ENCODE measurements at places on chromosomes 7 and 10. TPM values are rescaled to one million over a fixed set of nuclear protein-coding genes. Genes with fewer than 3 reads are reported as not detected.

The C7orf33 gene
- not detected for total RNA-seq

The MPP7 gene
- total RNA-seq: 36.8 TPM

- no peak for DNase-seq
- H3K36me3 ChIP-seq: no peaks in the 10 kb centered on the region
- H3K4me1 ChIP-seq: peaks cover 5% of the 10 kb centered on the region
- no peak overlapping the region for H3K27ac ChIP-seq
These were observed 239.9 kb downstream of the CSTF2T start for GRCh38 chr10:51459476-51459875.

DNA sequence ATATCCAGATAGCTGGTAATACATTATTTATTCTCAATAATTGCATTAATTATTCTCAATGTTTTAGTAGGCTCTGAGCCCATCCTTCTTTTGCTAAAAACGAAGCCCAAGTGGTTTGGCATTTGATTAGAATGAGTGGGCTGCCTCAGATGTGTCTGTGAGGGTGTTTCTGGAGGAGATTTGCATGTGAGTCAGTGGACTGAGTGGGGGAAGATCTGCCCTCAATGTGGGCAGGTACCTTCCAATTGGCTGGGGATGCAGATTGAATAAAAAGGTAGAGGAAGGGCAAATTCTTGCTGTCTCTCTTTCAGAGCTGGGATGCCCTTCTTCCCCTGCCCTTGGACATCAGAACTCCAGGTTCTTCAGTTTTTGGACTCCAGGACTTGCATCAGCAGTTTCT, 290.6 kb upstream of the SMIM30 start:
- H3K4me3 ChIP-seq: no peak overlapping the region
- no peaks in the 10 kb centered on the region for H3K4me1 ChIP-seq
- no peak overlapping the region for H3K27ac ChIP-seq
- H3K27me3 ChIP-seq: no peaks in the 10 kb centered on the region
- DNase-seq: no peak
- H3K36me3 ChIP-seq: no peaks in the 10 kb centered on the region

DNA sequence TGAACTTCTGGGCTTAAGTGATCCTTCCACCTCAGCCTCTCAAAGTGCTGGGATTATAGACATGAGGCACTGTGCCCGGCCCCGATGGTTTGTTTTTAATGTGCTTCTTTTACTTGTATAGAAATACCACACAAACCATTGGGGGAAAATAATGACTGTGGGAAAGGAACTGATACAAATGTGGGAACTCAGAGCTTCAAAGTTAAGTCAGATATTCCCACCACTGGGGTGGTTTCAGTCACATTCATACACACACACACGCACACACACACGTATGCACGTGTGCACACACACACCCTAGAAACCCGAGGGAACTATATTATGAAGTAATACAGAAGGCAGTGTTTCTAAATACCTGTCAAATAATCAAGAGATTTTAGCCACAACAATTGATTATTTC, 17.0 kb downstream of the CPA4 start:
- H3K27ac ChIP-seq: no peak overlapping the region
- no peaks in the 10 kb centered on the region for H3K4me1 ChIP-seq
- DNase-seq: no peak
- H3K27me3 ChIP-seq: no peaks in the 10 kb centered on the region

DNA sequence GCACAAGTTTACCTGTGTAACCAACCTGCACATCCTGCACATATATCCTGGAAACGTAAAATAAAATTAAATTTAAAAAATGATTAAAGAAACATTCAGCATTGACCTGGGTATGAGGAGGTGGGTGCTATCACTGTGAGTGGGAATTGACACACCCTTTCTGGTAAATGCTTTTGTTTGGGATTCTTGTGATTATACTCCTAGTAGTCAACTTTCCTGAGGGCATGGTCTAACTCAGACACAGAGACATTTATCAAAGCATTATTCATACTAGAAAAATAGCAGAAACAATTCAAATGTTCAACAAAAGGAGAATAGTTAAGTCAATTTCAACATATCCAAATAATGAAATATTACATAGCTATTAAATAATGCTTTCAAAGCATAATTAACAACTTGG, 44.2 kb downstream of the CNNM2 start:
- H3K4me3 ChIP-seq: no peak overlapping the region
- H3K27me3 ChIP-seq: no peaks in the 10 kb centered on the region
- DNase-seq: no peak
- no peaks in the 10 kb centered on the region for H3K36me3 ChIP-seq
- H3K4me1 ChIP-seq: no peaks in the 10 kb centered on the region
- H3K27ac ChIP-seq: no peak overlapping the region

- DNase-seq: no peak
- H3K27me3 ChIP-seq: no peaks in the 10 kb centered on the region
- H3K36me3 ChIP-seq: no peaks in the 10 kb centered on the region
- no peaks in the 10 kb centered on the region for H3K4me1 ChIP-seq
- H3K4me3 ChIP-seq: no peak overlapping the region
These were observed 34.9 kb upstream of the SEMA3D start for GRCh38 chr7:85221796-85222195.

Data from upper lobe of right lung (tissue), 1 donor.